ENCODE measurements at places on chromosomes 1 and 21.
A peak's percentile ranks its signal among the peaks of the same experiment; 100 is the strongest.

GRCh38 chr1:230204842-230205241 lies 137.8 kb downstream of the GALNT2 start:
- DNase-seq: no peak

DNA sequence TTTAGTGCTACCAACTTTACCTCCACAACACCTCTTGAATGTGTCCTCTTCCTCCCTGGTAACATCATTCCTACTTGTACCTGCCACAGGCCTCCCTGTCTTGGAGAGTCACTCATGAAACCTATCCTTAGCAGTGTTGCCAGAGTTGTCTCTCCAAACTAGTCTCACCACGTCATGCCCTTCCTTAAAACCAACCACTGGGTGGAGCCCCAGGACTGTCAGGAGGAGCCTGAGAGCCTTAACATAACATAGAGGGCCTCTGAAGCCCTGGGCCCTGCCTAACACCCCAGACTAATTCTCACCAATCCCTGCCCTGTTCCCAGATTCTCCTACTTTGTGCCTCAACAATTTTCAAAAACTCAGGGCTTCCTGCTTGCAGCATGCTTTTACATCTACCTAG lies 65.3 kb downstream of the ZNF697 start:
- DNase-seq: no peak

DNA sequence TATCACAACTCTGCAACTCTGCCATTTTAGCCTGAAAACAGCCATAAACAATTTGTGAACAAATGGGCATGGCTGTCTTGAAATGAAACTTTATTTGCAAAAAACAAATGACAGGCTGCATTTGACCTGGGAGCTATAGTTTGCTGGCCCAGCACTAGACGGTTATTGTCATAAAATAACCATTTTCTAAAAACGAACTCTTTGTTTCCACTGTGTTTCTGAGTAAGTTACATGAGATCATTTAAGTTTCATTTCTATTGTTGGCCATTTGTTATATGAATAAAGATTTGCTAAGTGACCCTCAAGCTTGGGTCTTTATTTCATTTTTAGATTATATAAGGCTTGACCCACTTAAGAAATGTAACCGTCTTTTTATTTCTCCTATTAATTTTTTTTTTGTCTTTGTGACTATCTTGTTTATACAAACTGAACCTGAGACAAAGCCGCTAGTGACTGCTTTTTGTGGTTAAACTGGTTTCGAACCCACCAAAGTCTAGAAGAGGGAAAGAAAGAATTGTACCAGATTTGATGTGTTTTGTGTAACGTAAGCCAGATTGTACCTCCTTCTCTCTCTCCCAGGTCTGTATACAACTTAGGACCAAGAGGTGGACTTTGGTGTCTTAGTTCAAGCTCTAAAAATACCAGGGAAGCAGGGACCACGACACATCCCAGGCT lies 12.9 kb upstream of the KCNJ15 start:
- no peak for DNase-seq

DNA sequence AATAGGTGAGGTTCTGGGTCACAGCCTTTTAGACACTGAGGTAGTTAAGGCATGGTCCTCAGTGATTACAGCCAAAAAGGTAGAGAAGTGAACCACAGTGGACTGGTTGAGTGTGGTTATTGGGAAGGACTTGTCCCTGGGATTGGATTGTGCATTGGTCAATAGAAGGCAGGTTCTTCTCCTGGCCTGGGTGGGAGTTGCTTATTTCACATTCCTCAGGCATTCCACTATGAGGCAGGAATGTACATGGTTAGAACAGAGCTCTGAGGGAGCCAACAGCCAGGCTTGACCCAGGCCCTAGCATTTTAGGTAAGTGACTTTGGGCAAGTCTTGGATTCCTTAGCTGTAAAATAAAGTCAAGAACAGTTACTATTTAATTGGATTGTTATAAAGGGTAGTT lies 97.9 kb upstream of the MARK1 start:
- no peak for DNase-seq

DNA sequence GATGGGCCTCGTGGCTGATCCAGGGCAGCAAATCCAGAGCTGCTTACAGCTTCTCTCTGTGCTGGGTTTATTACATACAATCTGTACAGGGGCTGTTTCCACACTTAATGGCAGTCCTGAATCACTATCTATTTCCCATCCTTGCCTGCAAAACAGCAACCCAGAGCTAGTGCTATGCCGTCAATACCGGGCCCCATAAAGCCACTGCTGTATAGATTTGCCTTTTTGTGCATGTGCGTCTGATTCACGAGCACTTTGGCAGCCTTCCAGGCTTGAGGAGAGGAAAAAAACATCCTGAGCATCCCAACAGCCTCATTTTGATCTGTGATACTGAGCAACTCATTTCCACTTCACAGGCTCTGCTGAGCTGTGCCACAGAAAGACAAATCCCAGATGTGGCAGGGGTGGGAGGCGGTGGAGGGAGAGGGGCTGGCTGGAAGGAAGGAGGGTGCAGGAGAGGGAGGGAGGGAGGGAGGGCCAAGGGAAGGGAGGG lies 65.2 kb upstream of the TARBP1 start:
- peak; percentile 79 for DNase-seq

GRCh38 chr1:68361346-68361910 lies 88.3 kb downstream of the RPE65 start:
- DNase-seq: no peak

DNA sequence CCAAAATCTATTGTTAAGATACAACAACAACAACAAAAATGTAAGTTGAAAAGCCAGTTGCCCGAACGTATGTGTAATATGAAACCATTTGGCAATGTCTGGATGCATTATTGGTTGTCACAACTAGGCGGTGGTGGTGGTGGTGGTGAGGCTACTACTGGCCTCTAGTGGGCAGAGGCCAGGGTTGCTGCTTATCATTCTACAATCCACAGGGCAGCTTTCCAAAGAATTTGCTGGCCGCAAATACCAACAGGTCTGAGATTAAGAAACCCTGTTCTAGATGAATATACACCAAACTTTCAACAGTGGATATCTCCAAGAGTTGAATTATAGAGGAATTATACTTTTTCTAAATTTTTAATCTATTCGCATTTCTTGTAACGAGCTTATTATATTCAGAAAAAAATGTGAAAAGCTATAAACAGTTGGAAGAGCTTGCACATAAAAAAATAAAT lies 26.8 kb upstream of the ZNF697 start:
- peak; percentile 15 for DNase-seq

DNA sequence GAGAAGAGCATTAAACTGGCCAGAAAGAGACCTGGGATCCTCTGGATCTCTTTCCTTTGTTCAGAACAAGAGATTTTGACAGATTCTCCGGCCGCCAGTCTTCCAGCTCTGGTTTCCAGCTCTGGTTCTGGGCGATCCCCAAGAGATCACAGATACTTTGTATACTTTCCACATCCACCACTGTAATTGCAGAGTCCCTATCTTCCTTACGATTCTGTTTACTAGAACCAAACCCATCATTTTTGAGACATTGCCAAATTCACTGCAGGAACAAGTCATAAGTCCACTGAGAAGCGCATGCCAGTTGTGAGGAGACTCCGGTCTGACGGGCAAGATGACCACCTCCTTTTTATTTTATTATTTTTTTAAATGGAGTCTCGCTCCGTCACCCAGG lies 505.2 kb downstream of the SMYD3 start:
- DNase-seq: no peak

DNA sequence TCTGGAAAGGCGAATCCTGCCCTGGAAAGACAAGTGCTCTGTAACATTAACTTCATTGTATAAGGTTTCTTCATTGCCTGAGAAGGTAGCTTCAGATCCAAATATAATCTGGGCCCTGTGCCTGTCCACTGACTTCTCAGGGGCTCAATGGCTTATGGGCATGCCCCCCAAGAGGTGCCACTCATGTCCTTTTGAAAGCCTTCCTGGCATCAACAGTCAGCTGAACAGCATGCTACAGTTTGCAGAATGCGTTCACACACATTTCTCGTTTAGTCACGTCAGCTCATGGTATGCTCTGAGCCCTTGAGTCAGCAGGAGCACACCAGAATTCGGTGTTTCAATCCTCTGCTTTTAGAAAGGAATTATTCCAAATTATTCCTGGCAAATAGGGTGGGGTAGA lies 23.8 kb downstream of the TMCC2 start:
- DNase-seq: no peak

GRCh38 chr21:35406635-35407034 lies 357.5 kb upstream of the RUNX1 start:
- DNase-seq: no peak

DNA sequence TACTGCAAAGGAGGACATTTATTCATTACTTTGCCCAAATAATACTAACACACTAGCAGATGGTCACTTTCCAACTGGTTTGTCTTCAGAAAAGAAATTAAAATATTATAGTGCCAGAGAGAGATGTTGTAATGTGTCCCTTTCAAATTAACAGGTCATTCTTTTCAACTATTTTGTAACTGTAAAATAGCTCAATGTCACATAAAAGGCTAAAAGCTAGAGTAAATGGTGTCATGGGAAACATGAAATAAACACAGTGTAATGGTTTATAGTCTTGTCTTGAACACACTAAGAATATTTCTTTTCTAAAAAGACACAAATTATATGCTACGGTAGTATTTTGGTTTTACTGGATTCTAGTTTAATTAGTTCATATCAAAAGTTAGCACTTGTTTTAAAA lies 77.8 kb downstream of the ADGRL2 start:
- DNase-seq: no peak

GRCh38 chr1:40627987-40628902 lies 37.2 kb downstream of the RIMS3 start:
- no peak for DNase-seq

GRCh38 chr21:19523746-19524145 lies 1120.2 kb upstream of the TMPRSS15 start:
- no peak for DNase-seq

- no peak for DNase-seq
Measured at GRCh38 chr1:180863158-180863775, 49.4 kb upstream of the KIAA1614 start.

GRCh38 chr21:27448960-27449359 lies 482.1 kb upstream of the ADAMTS5 start:
- no peak for DNase-seq

- no peak for DNase-seq
Measured at GRCh38 chr21:42654913-42655795, 1.7 kb downstream of the PDE9A start.

- DNase-seq: no peak
Measured at GRCh38 chr1:85656948-85657347, 51.3 kb downstream of the ZNHIT6 start.

- no peak for DNase-seq
Measured at GRCh38 chr21:31991356-31992331, 118.8 kb downstream of the HUNK start.

DNA sequence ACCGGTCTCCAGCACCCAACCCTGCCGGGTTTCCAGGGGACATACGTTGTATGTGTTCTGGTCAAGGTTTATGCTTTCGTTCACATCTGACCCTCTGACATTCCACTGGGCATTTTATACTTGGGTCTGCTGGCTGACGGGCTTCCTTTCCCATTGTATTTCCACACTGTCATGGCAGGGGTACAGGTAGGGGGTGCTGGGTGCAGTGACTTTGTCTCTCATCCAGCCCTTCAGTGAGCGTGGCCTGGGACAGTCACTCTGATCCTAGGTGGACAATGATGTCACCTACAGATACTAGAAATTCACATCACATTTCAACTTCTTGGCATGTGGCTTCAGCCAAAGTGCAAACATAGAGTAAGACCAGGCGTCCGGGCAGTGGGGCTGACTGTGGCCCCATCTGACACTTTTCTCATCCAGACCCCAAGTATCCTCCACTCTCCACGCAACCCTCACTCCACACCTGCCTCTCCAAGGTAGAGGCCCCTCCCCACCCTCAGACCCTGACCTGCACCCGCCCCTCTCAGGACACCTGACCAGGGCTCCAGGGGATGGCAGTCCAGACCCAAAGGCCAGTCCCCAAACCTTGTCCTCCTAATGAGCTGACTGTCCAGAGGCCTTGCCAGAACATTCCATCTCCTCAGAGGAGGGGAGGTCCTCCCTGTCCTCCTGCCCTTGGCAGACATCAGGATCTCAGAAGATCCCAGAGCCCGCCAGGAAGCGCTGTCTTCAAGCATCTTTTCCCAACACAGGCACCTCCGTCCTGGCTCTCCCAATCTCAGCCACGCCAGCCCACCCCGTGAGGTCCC lies 743 bp upstream of the KRTAP10-10 start:
- no peak for DNase-seq

DNA sequence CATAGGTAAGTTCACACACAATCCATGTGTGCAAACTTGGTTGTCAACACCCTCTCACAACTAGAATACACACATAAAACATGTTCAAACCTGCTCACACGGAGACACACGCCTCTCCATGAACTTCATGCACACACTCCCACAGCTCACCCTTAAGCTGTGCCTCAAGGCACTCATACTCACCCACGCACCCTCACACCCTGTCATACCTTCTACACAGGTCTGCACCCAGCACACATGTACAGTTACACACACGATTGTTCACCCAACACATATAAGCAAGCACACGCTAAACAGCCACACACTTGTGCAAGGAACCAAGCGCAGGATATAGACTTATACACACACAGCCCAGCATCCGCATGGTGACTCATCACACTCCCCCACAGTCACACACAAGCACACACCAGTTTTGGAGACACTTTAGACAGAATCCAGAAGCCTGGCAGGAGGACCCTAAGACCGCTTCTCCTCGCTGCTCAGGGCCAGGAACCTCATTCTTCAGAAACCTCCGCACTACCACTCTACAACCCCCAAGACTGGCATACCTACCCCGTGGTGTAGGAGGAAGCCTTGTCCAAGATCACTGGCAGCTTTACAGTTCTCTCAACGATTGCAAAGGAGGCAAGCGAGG lies 58.7 kb upstream of the ZC3H12A start:
- no peak for DNase-seq

DNA sequence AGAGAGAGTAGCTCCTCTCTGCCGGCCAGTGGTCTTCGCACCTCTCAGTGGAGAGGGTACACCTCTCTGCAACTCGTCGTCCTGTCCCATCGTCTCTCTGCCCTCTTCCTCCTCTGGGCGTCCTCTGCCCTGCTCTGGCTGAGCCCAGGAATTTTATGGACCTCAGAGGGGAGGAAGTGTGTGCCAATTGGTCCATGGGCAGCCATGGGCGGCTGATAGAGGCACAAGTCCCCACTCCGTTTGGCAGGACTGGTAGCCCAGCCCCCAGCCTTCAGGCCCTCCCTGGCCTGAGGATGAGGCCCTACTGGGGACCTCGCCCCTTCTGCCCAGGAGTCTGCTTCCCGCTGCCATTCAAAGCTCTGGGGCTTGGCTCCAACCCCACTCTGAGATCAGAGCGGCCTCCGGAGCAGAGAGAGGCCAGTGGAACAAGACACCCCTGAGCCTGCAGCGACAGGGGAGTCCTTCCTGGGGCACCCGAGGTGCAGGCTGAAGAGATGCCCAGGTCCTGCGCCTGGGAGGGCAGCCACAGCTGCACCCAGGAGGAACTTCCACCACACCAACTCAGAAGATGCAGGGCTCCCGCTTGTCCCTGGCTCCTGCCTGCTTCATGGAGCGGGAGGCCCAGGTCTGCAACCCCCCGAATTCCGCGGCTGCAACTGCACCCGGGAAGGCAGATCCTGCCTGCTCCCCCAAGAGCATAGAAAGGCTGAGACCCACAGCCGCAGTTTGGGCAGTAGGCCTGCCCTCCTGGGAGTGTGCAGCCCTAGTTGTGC lies 659.9 kb downstream of the KCNT2 start:
- DNase-seq: no peak

GRCh38 chr1:232468249-232468648 lies 161.7 kb downstream of the SIPA1L2 start:
- no peak for DNase-seq

- DNase-seq: no peak
Measured at GRCh38 chr1:64403331-64403730, 66.6 kb upstream of the CACHD1 start.

GRCh38 chr1:175035865-175036264 lies 12.6 kb upstream of the MRPS14 start:
- no peak for DNase-seq

GRCh38 chr1:217407534-217408001 lies 223.3 kb downstream of the GPATCH2 start:
- DNase-seq: no peak

Data from brain pericyte (primary cell).